ENCODE measurements at places on chromosomes 6 and 20.

DNA sequence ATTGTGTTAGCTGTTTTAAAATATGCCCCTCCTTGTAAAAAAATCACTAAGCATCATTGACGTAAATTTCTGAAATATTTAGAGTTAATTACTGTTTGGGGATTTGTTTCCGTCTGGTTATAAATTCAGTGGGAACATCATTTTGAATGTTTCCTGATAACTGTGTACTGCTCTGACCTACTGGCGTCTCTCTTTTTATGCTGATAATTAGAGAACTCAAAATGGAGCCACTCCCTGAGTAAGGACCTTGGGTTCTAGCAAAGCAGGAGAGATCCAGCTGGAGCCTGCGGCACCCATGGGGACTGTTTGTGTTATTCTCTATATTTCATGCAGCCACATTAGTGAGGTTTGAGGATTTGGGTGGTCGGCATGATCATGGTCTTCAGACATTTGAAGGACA is 124.9 kb downstream of the SOBP start:
- no peak for DNase-seq

DNA sequence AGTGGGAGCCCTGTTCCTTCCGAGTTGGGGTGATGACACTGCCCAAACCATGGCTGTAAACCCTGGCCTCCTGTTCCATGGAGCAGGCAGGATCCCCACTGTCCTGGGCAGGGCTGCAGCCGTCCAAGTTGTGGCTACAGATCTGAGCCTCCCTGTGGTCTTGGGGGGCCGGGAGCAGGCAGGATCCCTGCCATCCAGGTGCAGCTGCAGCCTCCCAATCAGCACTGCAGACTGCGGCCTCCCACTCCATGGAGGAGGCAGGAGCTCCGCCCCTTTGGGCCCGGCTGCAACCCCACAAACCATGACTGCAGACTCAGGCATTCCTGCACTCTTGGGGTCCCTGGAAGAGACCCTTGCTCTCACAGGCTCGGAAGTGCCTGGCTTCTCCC is 872.1 kb upstream of the GJE1 start:
- no peak for DNase-seq

- no peak for DNase-seq
Measured at GRCh38 chr6:134315974-134316441, 1.9 kb downstream of the SGK1 start.

- no peak for DNase-seq
Measured at GRCh38 chr6:57104336-57104735, 14.3 kb downstream of the ZNF451 start.

GRCh38 chr6:47595785-47596184 is 102.6 kb upstream of the ADGRF4 start:
- peak; percentile 28 for DNase-seq

- no peak for DNase-seq
Measured at GRCh38 chr20:35474303-35474871, 19.0 kb downstream of the CEP250 start.

GRCh38 chr6:148211777-148212324 is 130.8 kb upstream of the SASH1 start:
- no peak for DNase-seq

DNA sequence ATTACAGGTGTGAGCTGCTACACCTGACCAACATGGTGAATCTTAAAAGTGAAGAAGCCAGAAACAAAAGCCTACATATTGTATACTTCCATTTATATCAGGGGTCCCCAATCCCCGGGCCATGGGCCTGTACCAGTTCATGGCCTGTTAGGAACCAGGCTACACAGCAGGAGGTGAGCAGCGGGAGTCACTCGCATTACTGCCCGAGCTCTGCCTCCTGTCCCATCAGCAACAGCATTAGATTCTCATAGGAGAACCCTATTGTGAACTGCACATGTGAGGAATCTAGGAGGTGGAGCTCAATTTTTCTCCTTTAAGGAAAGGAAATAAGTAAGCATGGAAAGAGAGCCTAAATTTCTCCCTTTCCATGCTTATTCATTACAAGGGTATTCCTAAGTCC is 21.7 kb downstream of the CSNK2A1 start:
- DNase-seq, result no peak

- DNase-seq, result no peak
Measured at GRCh38 chr6:88114838-88115237, 51.3 kb downstream of the CNR1 start.

DNA sequence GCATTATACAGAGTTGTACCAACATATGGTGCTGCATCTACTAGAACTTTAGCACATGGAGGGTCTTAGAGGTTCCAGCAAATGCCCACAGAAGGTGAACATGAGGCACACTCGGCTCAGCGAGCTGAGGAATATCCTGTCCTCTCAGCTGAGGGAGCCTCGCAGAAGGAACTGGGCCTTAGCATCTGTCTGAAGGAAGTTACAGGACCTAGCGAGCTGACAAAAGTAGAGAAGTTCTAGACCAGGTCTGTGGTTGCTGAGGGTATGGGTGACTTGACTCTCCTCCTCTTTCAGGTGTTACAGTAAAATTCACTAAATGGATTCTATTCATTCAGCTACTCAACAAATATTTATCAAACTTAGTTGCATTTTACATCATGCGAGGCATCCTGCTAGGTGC is 157.2 kb downstream of the ZDHHC14 start:
- DNase-seq, result no peak

GRCh38 chr6:138959521-138959920 is 28.5 kb downstream of the REPS1 start:
- no peak for DNase-seq

- DNase-seq, result peak; percentile 74
Measured at GRCh38 chr6:27608916-27609883, 136.3 kb upstream of the ZNF184 start.

DNA sequence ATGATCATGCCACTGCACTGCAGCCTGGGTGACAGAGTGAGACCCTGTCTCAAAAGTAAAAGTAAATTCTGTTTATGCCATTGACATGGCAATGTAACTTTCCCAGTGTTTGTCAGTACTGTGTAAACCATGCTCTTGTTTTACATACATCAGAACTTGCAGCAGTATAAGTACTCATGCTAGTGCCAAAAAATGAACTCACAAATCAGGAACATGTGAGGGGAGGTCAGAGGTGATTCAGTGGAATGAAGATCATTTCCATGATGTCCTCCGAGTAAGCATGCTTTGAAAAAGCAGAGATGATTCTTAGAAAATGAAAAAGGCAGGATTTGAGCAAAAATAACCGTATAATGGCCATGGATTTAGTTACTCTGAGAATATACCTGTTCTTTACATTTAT is 81.9 kb downstream of the ANKS1A start:
- DNase-seq, result no peak

DNA sequence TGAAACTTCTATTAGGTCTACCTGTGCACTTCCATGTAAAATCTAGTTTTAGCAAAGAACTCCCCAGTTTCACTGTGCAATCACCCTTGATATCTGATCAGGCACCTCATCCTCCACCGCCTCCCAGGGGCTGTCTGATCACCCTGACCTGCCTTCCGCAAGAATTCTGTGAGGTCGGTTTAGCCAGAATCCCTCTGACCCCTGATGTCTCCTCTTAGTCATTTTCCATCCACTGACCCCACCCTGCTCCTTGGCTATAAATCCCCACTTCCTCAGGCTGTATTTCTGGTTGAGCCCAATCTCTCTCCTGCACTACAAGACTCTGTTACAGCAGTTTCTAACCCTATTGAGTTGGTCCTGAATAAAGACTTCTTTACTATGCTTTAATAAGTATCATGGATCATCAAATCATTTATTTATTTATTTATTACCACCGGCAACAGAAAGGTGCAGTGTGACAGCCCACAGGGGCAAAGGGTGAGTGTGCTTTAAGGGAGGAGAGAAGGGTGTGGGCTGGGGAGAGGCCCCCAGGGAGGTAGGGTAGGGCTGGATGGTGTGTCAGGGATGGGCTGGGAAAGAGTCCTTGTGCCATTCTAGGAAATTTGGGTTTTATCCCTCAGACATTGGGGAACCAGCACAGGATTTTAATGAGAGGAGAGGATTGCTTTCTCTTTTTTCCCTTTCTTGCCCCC is 11.2 kb upstream of the SERPINB6 start:
- DNase-seq, result peak; percentile 39

DNA sequence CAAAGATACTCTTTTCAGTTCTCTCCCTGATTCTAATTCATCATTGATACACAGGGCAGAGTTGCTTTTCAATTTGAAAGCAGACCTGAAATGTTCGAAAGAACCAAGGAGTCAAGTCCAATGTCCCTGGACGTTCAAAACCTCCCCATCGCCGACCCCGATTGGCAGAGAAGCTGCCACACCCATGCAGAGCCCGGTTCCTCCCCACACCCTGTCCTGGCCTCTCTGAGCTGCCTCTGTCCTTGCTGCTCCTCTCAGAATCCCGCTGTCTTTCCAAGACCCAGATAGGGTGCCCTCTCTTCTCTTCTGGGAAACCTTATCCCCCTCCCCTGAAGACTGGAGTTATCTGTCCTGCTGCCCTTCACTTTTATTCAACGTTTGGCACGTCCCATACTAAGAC is 52.3 kb upstream of the CITED2 start:
- no peak for DNase-seq

GRCh38 chr6:16690608-16691142 is 70.6 kb downstream of the ATXN1 start:
- no peak for DNase-seq

- no peak for DNase-seq
Measured at GRCh38 chr6:87922196-87922946, 125.3 kb upstream of the SPACA1 start.

DNA sequence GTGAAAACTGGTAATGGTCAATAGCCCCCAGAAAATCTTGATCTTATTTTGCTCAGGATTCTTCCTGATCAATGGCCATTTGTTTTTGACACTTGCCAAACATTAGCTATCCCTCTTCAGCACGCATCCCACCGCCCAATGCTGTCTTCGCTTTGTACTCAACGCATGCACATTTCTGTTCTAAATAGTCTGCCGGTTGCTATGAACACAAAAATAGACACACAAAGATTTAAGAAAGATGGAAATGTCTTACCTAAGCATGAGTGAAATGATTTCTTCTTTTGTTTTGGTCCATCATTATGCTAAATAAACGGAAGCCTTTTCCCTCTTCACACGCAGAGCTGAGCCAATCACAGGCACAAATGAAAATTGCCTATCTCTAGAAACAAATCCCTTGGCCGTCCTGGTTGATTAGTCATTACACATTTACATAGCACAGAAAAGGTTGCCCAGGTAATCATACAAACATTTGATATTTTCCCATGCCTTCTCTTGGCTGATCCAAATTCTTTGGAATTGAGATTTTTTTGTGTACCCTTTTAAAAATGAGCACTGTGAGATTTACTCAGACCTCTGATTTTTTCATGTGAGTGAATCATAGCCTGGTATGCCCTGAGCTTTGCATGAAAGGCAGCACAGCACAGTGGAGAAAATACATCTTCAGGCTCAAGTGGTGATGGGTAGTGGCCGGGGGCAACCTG is 70.5 kb upstream of the FAM184A start:
- no peak for DNase-seq

DNA sequence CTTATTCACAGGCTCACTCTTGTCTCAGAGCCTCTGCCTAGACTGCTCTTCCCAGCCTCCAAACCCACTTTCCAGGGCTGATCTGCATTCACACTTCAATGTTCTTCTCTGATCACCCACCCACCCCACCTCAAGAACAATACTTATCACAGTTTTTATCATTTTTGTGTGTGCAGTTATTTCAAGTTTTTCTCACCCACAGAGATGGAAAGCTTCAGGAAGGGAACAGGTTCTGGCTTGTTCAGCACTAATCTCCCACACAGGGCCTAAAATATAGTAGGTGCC is 160.9 kb downstream of the MRPL14 start:
- DNase-seq, result no peak

GRCh38 chr20:39775110-39775509 is 813.0 kb downstream of the DHX35 start:
- no peak for DNase-seq

DNA sequence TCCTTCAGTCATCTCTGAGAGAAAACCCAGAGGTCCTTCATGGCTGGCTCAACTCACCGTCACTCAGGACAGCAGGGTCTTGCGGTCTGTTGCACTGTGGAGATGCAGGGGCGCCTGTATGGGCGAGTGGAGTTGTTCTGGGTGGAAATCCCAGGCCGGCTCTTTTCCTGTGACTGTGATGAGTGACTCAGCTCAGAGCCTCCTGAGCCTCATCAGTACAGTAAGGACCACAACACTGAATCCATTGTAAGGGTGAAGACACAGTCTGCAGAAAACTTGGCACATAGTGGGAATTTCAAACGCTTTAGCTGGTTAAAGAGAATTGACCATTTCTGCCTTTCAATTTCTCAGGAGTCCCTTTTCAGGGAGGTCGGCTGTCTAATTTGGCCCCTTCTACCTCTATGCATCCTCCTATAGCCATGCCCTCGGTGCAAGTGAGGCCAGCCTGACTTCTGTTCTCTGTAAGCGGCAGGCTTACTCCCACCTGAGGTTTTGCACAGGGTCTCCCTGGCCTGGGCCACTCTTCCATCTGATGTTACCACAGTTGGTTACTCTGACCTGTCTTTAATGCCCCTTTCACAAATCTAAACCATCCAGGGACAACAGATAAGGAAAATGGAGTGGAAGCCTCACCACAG is 35.5 kb upstream of the TBXT start:
- no peak for DNase-seq

DNA sequence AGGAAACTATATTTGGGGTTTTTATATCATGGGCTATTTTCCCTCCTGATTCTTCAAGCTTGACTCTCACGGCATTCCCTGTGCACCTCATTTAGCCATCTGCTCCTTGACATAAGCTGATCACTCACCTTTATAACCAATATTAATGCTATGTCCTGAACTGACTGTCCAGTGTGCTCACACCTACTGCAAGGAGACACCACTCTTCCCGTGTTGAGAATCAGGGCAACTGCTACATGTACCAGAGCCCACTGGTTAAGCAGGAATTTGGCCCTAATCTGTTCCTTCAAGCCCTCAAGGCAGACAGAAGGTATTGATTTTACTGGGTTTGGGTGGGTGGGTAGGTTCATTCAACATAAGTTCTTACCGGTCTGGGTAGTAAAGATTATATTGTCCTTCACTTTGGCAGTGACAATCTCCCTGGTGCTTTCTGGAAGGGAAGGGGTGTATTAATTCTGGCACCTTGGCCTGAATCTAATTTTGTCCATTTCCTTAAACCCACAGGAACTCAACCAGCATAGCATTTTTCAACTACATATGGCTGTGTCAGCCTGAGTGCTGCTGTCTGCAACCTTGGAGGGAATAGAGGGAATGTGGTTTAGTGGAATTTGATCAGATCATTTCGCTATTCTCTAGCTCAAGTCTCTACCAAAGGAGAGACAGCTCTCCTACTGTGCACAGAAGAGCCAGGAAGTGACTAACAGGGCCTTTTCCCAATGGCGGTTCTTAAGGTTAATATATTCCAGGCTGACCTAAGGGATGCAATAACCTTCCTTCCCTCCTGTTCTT is 293.2 kb downstream of the BTBD9 start:
- no peak for DNase-seq

DNA sequence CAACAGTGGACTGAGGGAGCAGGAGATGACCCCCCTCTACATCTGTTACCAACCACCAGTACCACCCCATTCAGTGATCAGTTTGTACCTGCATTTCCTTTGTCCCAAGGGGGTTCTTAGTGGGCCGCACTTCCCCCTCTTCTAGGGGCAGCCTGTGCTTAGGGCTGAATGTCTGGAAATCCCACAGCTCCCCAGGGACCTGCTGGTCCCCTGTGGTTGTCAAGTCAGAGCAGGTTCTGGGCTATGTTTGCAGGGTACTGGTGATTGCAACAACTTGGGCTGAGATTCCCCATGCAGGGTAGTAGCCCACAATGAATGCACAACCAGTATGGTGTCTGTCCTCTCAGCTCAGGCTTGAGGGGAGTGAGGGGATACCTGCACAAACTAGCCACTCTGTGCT is 39.7 kb upstream of the COL10A1 start:
- DNase-seq, result no peak

GRCh38 chr6:36469946-36470345 is 27.1 kb downstream of the KCTD20 start:
- no peak for DNase-seq

- no peak for DNase-seq
Measured at GRCh38 chr6:108068618-108069017, 5.9 kb downstream of the OSTM1 start.
